ENCODE measurements at places on chromosomes 6 and 20.

- DNase-seq, result no peak
Observed at GRCh38 chr6:21538186-21538798, 55.3 kb upstream of the SOX4 start.

GRCh38 chr6:78831492-78831891, 35.9 kb upstream of the IRAK1BP1 start:
- DNase-seq, result no peak

GRCh38 chr6:34553750-34554149, 2.4 kb downstream of the SPDEF start:
- no peak for DNase-seq

- no peak for DNase-seq
Observed at GRCh38 chr6:152948150-152948768, 34.6 kb downstream of the FBXO5 start.

- DNase-seq, result no peak
Observed at GRCh38 chr6:138607478-138608433, 108.5 kb upstream of the NHSL1 start.

GRCh38 chr20:23140991-23141390, 54.9 kb upstream of the CD93 start:
- DNase-seq, result no peak

DNA sequence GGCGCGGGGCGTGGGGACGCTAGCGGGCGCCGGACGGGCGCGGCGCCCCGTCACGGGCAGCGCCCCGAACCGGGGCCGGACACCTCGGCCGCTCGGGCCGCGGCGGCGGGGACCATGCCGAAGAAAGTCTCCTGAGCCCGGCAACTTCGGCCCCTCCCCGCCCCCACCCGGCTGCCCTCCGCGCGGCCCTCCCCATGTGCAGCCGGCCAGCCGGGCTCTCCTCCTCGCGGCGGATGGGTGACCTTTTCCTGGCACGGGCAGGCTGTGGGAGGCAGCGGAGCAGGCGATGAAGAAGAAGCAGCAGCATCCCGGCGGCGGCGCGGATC, 278 bp downstream of the UST start:
- no peak for DNase-seq

GRCh38 chr6:95280686-95281273, 296.6 kb upstream of the MANEA start:
- DNase-seq, result no peak

DNA sequence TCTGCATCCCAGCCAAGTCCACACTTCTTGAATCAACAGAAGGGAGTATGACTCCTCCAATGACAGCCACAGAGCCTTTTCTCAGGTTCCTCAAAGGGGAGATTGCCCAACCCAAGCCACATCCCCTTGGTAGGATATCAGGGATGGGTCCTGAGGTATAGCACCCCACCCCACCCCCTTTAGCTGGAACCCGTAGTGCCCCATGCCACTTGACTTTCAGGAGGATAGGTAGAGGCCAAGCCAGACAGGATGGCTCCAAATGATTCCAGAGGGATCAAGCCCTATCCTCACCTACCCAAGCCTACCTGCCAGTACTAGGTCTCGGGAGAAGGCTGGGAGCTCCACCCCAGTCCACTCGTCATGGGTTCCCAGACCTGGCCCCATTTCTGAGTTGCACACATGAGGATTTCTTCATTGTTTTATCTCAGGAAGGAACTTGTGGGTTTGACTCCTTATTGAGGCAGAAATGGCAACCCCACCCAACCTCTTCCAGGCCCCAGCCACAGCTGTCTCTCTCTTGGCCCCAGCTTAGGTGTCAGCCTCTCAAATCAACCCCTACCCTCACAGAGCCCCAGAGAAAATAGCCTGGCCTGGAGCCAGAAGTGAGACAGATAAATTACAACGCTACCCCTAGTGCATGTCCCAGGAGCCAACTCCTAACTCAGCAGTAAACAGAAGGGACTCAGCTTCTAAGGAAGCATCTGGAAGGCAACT, 3.6 kb downstream of the CCND3 start:
- DNase-seq, result no peak

GRCh38 chr6:683742-684440, 9.0 kb downstream of the EXOC2 start:
- DNase-seq, result peak; percentile 95

GRCh38 chr6:62707156-62707555, 421.1 kb upstream of the KHDRBS2 start:
- no peak for DNase-seq

DNA sequence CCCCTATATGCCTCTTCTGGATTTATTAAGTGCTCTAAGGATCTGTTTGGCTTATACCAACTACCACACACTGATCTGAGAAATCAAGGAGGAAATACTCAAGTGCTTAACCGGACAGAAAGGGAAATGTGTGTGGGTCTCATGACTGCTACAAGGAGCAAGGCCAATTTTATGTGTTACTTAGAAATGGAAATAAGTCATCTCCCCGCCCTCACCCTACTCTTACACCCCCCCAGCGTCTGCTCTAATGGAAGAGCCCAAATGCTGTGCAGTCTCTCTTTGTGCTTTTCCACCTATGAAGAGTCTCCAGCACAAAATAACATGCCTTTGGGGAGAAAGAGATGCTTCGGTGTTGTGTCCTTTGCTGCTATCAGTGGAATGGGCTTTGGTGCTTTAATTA, 428.8 kb upstream of the ARID1B start:
- no peak for DNase-seq

- no peak for DNase-seq
Observed at GRCh38 chr6:128491100-128491581, 29.3 kb downstream of the PTPRK start.

DNA sequence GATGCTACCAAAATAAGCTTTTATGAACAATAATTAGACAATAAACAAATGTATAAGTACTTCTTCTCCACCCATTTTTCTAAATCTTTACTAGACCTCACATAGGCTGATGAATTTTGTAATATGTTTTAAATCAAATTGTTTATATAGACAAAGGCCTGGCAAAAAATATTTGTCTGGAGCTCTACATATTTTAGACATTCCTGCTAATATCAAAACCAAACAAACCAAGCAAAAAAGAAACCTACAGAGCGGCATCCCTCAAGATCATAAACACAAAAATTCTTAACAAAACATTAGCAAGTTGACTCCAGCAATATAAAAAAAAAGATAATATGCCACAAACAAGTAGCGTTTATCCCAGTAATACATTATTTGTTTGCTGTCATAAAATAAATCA, 87.2 kb downstream of the ADAT2 start:
- DNase-seq, result no peak

DNA sequence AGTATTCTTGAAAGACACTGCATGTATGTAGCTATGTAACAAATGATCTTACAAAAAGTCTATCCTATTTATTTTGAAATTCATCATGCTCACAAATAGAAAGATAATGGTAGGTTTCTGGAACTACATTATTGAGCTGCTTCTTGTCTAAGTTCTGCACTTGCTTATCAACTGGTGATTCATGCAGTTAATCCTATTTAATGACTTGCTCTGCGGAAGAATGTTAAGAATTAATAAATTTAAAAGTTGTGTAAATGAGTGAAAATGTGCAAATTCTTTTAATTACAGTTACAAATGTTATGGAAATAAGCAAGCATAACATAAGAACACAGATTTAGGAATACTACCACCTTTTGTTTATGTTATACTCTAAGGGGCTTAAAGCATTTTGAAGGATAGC, 67.1 kb upstream of the MCM9 start:
- no peak for DNase-seq

DNA sequence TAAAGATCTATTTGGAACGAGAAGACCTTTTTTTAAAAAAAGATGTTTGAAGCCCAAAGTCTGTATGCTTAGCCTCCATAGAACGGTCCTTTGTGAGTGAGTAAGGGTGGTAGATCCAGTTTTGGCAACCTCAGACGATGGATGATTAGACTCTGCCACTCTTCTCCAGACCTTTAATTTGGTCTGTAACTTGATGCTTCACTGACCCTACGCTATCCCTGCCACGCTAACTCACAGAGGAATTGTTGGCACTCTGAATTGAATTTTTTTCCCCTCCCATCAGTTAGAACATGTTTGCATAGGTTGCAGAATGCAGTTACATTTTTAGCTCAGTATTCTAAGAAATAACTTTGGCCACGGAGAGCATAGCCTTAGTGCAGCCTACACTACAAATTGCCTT, 15.8 kb upstream of the DEK start:
- no peak for DNase-seq

- no peak for DNase-seq
Observed at GRCh38 chr20:19041787-19042186, 170.7 kb upstream of the SLC24A3 start.

- no peak for DNase-seq
Observed at GRCh38 chr20:53163486-53163885, 191.3 kb downstream of the TSHZ2 start.

GRCh38 chr20:56427797-56428196, 15.7 kb downstream of the CASS4 start:
- DNase-seq, result no peak

DNA sequence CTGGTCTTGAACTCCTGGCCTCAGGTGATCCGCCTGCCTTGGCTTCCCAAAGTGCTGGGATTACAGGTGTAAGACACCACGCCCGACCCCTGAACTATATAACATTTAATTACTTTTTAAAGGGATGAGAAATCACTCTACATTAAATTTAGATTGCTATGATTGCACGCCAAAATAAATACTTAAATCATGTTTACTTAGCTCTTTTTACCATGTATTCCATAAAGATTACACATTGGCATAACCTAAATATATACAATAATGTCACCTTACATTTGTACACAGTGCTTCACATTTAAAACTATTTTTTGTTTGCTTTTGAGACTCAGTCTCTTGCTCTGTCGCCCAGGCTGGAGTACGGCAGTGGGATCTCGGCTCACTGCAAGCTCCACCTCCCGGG, 86.4 kb downstream of the IRAK1BP1 start:
- no peak for DNase-seq

DNA sequence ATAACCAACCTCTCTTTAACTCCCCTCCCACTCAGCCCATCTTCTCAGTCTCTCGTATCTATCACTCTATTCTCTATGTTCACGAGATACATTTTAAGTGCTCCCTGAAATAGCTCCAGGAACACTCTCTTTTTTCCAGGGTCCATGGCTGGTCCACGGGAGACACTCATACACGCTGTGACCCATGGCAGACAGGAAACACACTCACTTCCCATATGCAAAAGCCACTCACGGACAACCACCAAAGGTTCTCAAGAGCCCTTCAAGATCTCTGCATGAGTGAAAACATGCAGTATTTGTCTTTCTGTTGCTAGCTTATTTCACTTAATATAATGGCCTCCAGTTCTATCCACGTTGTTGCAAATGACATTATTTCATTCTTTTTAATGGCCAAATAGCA, 71.4 kb upstream of the PCSK2 start:
- DNase-seq, result no peak

DNA sequence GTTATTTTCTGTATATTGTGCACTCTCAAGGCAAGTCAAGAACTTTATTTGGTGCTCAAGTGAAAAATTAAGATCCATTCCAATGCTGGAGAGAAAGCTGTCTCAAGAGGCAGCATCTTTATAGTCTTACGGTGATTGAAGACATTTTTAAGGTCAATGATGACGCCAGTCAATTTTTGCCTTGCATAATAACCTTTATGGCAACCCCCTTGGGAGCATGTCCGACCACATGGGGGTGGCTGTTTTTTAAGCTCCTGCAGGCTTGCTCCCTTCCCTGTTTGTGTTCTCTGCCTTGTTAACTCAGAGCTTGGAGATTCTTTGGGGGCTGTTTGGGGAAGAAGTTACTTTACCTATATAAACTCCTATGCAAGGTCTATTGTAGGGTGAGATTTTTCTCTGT, 109.6 kb upstream of the FERMT1 start:
- DNase-seq, result no peak

GRCh38 chr6:87826424-87826823, 124.4 kb upstream of the AKIRIN2 start:
- DNase-seq, result no peak

GRCh38 chr6:92550501-92550900, 868.9 kb downstream of the EPHA7 start:
- no peak for DNase-seq
